Cardiac septum (tissue), 1 donor: ENCODE measurements at places on chromosomes 1 and 21. TPM values are rescaled to one million over a fixed set of nuclear protein-coding genes. Genes with fewer than 3 reads are reported as not detected.

The DCLRE1B gene
- 2.1 TPM for total RNA-seq

The S100A2 gene
- total RNA-seq: 5.0 TPM

The AMPD1 gene
- total RNA-seq: 0.30 TPM

- peak; percentile 90 for DNase-seq
Measured at GRCh38 chr21:45981151-45982091, at the start of gene COL6A1. Gene COL6A1, plus strand, starts transcription at chr21:45981770. Its CDS starts 81 bp downstream, at chr21:45981851.

DNA sequence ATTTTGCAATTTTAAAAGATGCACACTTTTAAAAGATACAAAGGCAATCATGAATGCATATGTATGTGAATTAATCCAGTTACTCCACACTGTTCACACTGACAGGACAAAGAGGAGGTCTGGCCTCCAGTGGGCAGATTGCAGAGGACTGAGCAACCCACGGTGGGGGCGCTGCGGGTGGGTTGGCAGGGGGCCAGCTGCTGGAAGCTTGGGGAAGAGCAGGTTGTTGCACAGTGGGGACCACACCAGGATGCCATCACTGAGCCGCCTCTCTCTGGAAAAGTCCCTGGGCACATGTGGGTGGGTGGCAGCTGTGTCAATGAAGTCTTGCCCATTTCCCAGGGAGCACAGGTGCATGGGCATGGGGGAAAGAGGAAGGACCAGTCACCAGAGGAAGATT, 12.7 kb upstream of the PADI4 start:
- no peak for DNase-seq

The TRIM46 gene
- not detected for total RNA-seq

The RIPPLY3 gene
- not detected for total RNA-seq

The SPATA1 gene
- total RNA-seq: 1.2 TPM
